Left lobe of liver (tissue), 2 donors: ENCODE measurements at places on chromosomes 1 and 21. TPM values are rescaled to one million over a fixed set of nuclear protein-coding genes. Genes with fewer than 3 reads are reported as not detected.

The RYR2 gene
- 0.03 TPM for total RNA-seq

The OR10J1 gene
- total RNA-seq = not detected

The IFI16 gene
- total RNA-seq = 5.2 TPM

The RIMS3 gene
- 1.0 TPM for total RNA-seq

The CA6 gene
- total RNA-seq = not detected

The STXBP3 gene
- total RNA-seq = 16.2 TPM

DNA sequence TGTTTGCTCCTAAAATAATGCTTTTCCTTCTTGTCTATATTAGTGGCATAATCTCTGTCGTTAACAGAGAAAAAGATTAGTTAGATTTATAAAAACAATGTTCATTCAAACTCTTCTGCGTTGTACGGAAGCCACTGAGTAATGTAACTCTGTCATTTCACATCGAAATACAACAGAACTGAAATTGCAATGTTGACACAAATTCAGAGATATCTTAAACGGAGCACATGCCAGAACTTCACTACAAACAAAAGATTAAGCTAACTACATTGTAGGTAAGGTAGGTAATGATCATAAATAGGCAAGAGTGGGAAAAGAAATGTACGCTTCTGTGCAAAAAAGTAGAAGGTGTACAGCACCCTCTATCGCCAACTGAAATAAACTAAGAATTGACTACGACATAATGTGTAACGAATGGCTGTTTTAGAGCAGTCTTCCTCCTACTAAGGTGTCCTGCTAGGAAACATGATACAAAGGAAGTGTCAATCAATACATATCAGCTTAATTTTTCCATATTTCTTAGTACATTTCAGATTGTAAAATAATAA, 56.6 kb downstream of the PCNX2 start:
- DNase-seq = no peak

DNA sequence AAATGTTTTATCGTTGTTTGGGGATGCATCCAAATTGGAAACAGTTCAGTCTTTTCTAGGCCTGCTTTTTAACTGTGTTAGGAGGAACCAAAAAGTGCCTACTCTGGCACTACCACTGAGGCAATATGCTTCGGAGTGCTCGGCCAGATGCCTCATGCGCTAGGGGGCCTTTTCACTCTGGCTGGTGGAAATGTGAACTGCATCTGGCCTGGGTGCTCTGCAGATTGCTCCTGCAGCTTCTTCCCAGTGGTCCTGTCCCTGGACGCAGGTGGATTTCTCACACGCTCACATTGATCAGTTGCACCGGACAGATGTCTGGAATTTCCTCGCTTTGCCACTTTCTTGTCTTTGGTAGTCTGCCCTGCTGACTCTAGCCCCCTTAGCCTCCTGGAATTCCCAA, 330.2 kb upstream of the FMN2 start:
- DNase-seq = no peak

GRCh38 chr1:211605603-211606331, 26.8 kb upstream of the SLC30A1 start:
- no peak for DNase-seq

DNA sequence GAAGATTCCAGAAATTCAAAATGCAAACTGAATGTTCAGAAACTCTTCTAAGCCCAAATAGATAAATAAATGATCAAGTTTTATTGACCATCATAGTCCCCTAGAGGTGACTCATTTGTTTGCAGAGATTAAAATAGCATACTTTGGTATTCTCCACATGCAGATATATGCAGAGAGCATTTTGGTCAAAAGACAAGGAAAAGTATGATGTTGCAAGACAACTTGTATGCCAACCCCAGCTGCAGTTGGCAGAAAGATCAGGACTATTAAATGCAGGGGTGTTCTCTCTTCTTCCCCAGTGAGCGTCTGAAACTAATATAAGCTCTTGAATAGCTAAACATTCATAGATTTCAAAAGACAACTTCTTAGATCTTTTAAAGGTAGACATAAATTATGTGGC, 404.9 kb downstream of the LTN1 start:
- no peak for DNase-seq

GRCh38 chr21:46028573-46029091, 47.1 kb downstream of the COL6A1 start:
- no peak for DNase-seq

DNA sequence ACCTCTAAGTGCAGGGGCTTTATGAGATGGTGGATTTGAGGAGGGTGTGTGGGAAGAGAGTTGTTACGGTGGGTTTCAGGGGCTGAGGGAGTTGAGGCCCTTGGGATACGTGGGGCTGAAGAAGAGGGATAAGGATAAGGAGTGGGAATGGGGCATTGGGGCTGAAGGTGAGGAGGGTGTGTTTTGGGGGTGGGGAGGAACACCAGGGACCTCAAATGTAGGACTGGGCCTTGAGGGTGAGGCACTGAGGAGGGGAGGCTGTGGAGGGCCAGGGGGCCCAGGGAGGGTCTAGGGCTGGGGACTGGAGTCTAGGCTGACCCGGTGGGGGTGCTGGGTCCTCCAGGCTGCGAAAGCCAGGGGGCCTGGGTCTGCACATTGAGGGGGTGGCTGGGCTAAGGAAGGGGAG, 1.2 kb upstream of the PLEKHM2 start:
- no peak for DNase-seq

DNA sequence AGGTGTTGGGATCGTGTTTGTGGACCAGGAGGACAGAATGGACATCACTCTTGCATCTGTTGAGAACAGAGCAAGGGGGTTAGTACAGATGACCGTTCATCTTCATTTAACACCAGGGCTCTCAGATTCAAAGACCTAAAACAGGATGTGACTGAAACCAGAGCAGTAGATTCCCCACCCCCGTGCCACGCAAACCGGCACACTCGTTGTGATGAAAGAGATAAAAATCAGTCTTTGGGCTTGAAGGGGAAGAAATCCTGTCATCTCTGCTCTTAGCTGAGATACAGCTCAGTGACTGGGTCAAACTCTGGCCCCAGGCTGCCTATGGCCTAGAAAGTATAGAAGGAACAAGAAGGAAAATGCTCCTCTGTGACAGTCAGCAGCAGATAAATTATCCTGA, 146.2 kb upstream of the KRTAP19-8 start:
- DNase-seq = no peak

GRCh38 chr1:65704318-65704717, 88.4 kb upstream of the PDE4B start:
- DNase-seq = no peak

- no peak for DNase-seq
Measured at GRCh38 chr1:235181561-235182245, 20.7 kb upstream of the RBM34 start.

DNA sequence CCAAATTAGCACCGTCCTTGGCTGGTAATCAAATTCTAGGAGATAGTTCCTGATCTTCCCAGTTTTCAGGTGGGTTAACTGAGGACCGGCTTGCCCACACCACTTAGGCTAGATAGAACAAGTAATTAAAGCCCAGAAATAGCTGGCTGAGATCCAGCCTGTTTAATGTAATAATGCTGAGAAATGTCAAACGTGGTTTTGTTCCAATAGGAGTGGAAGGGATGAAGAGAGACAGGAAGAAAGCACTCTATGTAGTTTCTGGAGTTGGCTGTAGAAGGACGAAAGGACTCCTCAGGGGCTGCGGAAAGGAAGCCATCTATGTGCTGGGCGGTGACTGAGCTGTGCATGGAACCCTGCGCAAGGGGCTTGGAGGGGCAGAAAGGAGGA, 18.6 kb downstream of the NAV1 start:
- DNase-seq = no peak
